ENCODE measurements at places on chromosomes 13 and 19.

- DNase-seq, result no peak
Measured at GRCh38 chr13:84867246-84867645, 932.0 kb downstream of the SLITRK6 start.

- DNase-seq, result peak; percentile 59
Measured at GRCh38 chr13:98910501-98910951, 67.3 kb downstream of the DOCK9 start.

DNA sequence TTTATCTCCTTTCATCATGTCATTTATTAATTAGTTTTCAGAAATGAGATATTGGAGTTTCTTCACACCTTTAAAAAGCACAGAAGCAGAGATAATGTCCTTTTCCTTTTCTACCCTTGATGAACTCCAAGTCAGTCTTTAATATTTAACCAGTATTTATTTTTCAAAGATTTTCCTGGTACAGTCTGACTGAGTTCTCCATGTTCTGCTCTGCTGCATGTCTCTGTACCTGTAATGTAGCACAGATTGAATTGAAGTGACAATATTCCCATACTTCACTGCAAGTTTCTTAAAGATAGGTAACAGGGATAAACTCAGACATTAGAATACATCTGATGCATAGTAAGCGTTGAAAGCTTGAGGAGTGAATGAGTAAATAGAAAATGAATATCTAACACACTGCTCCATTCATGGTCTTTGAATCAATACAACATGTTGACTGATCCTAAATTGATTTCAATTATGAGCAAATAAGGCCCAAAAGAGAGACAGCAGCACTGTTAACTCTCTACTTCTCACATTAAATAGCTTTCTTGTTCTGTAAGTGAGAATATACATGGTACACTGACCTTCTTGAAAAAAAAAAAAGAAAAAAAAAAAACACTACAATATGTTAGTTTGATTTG is 1323.6 kb upstream of the PRR20A start:
- no peak for DNase-seq

DNA sequence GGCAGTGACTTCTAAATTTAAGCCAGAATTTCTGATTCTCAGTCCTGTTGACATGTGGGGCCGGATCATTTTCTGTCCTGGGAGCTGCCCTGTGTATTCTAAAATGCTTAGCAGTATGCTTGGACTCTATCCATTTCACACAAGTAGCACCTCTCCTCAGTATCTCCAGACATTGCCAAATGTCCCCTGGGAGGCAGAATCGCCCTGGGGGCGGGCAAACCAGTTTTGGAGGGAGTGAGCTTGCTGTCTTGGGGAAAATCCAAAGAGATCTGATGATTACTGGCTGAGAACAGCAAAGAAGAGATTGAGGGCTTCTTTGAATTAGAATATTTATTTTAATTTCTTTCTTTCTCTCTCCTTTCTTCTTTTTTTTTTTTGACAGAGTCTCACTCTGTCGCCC is 16.4 kb downstream of the VAV1 start:
- no peak for DNase-seq

DNA sequence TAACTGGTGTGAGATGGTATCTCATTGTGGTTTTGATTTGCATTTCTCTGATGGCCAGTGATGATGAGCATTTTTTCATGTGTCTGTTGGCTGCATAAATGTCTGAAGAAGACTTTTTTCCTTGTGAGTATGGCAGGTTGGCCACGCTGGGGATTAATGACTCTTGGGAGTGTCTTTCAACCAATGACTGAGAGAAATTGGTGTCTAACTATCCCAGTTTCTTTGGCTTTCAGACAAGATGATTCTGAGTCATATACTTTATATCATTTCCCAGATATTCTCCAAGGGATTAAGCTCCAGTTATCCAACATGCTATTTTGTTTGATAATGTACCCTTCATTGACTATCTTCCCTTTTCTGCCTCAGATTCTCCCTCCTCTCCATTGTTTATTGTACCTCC is 35.5 kb upstream of the CSNK1A1L start:
- DNase-seq, result no peak

GRCh38 chr19:7980168-7980567 is 25.3 kb downstream of the ELAVL1 start:
- no peak for DNase-seq

GRCh38 chr19:17246681-17247425 is 1.1 kb upstream of the NR2F6 start:
- no peak for DNase-seq

GRCh38 chr13:113186061-113186900 is 22.2 kb downstream of the PCID2 start:
- DNase-seq, result no peak

DNA sequence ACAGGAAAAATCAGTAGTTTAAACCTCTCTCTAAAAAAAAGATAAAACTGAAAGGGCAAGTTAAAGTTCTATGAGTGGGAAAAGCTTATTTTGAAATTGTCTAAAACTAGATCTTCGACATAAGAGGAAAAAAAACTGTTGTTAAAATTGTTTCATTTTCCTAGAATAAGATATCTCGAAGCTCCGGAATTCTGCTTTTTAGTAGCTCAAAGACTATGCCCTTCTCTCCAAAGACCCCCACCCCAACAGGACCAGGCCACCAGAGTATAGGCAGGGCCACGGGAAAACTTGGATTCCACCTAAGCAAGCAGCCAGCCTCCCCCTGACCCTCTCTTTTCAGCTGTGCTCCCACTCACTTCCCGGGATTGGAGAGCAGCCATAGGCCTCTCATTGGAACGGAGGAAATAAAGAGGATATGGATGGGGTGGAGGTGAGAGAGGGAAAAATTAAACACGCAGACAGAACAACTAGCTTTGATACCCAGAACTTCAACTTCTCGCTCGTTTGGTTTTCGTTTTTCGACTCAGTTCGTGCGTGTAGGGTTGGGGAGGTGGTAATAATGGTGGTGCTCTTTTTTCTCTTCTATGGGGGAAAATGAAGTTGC is 3.0 kb downstream of the POU4F1 start:
- DNase-seq, result no peak

GRCh38 chr19:56110515-56111448 is 10.3 kb downstream of the ZNF787 start:
- no peak for DNase-seq

DNA sequence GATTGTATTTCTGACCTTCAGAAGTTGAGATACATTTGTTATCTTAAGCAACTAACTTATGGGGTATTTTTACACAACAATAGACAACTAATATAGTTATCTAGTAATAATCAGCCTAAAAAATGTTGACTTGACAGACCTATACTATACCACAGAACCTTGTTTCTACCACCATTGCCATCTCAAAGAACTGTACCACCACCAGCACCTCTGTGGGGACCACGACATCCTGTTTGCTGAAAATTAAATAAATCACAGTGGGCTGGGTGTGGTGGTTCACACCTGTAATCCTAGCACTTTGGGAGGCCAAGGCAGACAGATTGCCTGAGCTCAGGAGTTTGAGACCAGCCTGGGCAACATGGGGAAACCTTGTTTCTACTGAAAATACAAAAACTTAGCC is 24.0 kb downstream of the TSKS start:
- peak; percentile 16 for DNase-seq

- DNase-seq, result peak; percentile 33
Measured at GRCh38 chr19:39408392-39409207, 2.0 kb downstream of the ZFP36 start.

DNA sequence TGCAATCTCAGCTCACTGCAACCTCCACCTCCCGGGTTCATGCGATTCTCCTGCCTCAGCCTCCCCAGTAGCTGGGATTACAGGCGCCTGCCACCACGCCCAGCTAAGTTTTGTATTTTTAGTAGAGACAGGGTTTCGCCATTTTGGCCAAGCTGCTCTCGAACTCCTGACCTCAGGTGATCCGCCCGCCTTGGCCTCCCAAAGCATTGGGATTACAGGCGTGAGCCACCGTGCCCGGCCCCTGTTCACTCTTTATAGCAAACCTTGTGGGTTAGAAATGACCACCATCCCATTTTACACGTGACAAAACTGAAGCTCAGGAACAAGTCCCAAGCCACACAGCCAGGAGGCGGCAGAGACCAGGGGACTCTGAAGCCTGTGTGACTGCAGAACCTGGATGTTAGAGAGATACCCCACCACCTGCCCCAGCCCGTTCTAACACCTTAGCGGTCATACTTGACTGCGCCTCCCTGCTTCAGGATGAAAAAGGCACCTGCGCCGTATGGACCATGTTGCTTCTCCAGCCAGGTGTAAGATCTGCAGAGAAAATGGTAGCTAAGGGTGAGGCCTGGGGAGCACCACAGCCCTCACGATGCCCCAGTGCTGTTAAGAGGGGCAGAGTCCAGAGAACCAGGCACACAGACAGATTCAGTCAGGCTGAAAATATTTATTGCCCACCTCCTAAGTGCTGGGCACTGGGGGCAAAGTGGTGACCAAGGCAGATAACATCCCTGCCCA is 3.6 kb downstream of the DMAC2 start:
- no peak for DNase-seq

DNA sequence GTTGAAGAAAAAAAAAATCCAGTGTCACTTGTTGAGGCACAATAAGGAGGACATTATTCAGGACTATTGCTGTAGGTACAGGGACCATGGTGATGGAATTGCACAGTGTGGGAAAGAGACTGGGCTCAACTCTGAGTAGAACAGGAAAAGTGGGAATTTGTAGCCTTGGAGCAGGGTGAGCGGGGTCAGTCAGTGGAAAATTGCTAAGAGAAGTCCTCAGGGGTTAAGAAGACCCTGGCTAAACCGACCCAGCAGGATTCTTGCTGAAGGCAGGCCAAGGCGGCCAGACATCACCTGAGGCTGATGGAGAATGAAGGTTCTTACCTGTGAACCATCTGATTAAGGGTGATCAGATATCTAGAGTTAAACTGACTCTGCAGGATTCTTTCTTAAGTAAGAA is 12.5 kb downstream of the LAIR2 start:
- DNase-seq, result no peak

GRCh38 chr13:110232756-110233155 is 74.2 kb downstream of the COL4A1 start:
- DNase-seq, result no peak

- peak; percentile 32 for DNase-seq
Measured at GRCh38 chr19:3547301-3547731, 8.3 kb downstream of the TEKTIP1 start.

GRCh38 chr19:33219261-33219815 is 6.3 kb downstream of the SLC7A10 start:
- no peak for DNase-seq

DNA sequence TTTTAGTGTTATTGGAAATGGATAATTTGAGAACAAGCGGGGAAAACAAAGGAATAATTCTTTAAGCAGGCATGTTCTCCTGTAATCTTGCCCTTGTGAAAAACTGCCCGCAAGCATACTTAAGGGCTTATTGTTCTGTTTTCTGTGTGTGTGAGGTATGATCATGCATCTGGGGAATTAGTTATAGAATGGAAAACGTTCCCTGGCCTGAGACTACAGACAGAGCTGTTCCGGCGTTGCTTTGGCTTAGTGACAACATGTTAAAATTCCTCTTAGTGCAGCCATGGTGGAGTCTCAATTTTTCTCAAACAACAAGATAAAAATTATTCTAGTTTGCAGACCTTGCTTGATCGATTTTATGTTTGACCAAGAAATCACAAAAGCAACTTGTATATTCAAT is 560.2 kb upstream of the SPRY2 start:
- no peak for DNase-seq

- DNase-seq, result no peak
Measured at GRCh38 chr13:105033999-105034398, 1501.5 kb downstream of the EFNB2 start.

- no peak for DNase-seq
Measured at GRCh38 chr13:83350569-83350968, 531.7 kb downstream of the SLITRK1 start.

GRCh38 chr19:28980236-28980868 is 232.6 kb downstream of the UQCRFS1 start:
- DNase-seq, result no peak

DNA sequence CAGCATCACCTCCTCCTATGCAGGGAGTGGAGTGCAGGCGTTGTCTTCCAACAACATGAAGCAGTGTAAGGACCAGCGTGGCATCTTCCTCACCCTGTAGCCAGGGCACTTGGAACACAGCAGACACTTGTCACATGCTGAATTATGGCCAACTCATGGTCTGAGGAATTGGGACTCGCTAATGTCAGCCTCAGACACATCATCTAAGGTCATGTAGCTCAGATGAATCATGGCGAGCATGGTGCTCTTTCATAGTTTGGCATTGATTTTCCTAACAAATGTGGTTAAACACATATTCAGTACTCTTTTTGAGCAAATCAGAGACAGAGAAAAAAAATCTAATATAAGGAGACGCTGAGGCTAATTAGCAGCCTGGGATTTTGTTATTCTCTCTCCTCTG is 99.6 kb upstream of the SGCG start:
- DNase-seq, result no peak

GRCh38 chr13:20901668-20902437 is 693 bp downstream of the XPO4 start:
- DNase-seq, result peak; percentile 30

DNA sequence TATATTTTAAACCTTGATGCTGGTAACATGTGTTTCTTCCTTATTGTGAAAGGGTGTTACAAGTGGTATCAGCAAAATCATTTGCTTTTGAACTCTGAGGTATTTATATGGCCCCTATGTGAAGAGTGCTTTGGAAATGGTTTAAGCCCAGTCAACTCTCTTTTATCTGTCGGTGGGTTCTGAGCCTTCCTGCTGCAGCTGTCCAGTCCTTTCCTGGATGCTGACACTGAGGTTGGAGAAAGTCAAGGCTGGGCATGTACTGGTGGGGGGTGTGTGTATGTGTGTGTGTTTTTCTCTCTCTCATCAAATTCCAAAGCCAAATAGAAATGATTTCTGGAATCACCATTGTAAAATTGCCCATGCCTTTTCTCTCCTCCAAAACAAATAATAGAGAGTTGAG is 221.2 kb downstream of the LMO7 start:
- DNase-seq, result no peak

GRCh38 chr13:79667771-79668170 is 186.8 kb downstream of the NDFIP2 start:
- DNase-seq, result no peak

DNA sequence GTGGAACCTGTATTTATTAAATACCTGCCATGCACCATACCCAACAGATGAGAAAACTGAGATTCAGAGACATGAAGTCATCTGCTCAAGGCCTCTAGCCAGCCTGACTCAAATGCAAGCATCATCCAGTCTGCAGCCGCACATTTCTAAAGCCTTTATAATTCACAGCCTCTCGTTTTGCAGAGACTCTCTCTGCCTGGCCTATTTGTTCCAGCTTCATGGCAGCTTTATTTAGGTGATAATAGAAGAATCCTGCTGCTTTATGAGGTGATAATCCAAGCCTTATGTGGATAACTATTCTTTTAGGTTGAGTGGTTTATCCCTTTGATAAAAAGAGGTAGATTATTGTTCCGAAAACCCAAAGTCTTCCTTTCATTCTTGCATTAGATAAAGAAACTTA is 58.4 kb downstream of the OXGR1 start:
- no peak for DNase-seq

DNA sequence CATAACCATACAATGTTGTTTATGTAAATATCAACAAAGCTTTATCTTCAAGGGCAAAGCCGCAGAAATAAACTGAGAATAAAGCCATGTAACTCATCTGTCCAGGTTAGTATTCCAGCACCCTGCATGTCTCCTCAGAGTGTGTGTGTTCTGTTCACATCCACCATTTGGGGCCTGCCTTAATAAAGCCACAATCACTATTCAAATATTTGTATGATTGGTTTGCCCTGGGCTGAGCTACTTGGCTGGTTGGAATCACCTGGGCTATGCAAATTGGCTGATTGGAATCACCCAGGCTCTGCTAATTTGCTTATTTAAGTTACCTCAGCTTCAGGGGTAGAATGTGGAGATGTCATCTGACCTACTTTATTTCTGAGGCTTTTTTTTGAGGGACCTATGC is 42.4 kb upstream of the ZNF737 start:
- no peak for DNase-seq

GRCh38 chr13:51826606-51827005 is 18.4 kb downstream of the TMEM272 start:
- DNase-seq, result no peak

GRCh38 chr19:28971049-28971448 is 241.9 kb downstream of the UQCRFS1 start:
- DNase-seq, result no peak

Measured in activated CD4-positive, alpha-beta T cell treated with anti-CD3 and anti-CD28 coated beads, Interleukin-2, amount 10 ng/mL, durations not matched to agents 7 days and 5 days (primary cell).